ENCODE measurements at places on chromosomes 12 and 14.

GRCh38 chr12:108648371-108648770 is 14.7 kb upstream of the SELPLG start:
- DNase-seq = no peak

DNA sequence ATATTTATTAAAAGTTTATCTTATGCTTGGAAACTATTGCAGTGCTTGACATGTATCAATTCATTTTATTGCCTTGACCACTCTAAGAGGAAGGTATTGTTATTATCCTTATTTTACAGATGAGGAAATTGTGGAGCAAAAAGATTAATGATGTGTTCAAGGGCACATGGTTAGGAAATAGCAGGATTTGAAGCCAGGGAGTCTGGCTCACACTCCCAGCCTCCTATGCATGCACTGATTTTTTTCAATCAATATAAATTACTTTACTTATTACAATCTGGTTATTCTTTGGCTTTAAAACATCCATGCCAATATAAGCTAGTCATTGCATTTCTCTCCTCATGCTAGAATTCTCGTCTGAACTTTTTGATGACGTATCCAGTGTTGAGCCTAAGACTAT is 94.2 kb upstream of the TBX5 start:
- no peak for DNase-seq

DNA sequence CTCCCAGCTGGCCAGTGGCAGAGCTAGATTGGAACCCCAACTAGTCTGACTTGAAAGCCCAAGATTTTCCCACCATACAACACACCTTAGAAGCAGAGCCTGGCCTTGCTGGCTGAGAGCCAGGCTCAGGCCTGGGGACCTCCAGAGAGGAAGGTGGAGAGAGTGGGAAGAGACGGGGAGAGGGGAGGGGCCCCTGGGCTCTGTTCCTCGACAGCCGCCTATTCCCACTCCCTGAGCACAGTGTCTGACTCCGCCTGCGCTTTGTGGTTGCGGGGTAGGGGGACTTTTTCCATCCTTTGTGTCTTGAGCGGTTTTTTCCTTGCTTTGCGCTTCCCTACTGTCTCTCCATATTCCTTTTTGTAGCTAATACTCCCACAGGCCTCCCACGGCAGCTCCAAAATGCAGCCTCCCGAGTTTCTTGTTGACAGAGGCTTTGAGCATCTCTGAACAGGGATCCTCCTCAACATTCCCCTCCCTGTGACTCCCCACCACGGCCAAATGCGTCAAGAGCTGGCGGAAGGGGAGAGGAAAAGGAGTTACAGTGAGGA is 4.0 kb upstream of the KCNH3 start:
- DNase-seq = no peak

GRCh38 chr12:56206452-56207166 is 15.1 kb downstream of the RNF41 start:
- DNase-seq = no peak

GRCh38 chr12:79997096-79997791 is 62.3 kb upstream of the PPP1R12A start:
- DNase-seq = no peak

- no peak for DNase-seq
Measured at GRCh38 chr12:62865937-62866336, 69.0 kb downstream of the PPM1H start.

DNA sequence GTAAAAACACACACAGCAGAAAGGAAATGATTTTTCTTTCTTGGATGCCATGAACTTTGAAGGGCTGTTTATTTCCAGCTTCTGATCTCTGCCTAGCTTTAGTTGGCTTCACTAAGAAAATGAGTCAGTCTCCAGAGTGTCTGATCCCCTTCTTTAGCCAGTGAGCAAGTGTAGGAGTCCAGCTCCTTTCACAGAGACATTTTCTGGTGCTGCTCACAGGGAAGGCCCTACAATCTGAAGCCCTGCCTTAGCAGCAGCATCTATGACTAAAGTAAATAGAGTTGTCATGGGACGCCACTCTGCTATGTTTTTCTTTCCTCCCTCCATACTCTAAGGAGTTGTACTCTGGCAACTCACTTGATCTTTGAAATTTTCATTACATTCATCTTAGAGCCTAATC is 103.5 kb downstream of the RPAP3 start:
- DNase-seq = no peak

- DNase-seq = no peak
Measured at GRCh38 chr12:57330992-57331391, 80.0 kb upstream of the STAC3 start.

Measured in stimulated activated CD4-positive, alpha-beta T cell treated with anti-CD3 and anti-CD28 coated beads, Interleukin-1b, Interleukin-23, amount 100 ng/mL, for 24 hours (primary cell).